ENCODE measurements at places on chromosomes 5 and 9.
A peak's percentile ranks its signal among the peaks of the same experiment; 100 is the strongest.

DNA sequence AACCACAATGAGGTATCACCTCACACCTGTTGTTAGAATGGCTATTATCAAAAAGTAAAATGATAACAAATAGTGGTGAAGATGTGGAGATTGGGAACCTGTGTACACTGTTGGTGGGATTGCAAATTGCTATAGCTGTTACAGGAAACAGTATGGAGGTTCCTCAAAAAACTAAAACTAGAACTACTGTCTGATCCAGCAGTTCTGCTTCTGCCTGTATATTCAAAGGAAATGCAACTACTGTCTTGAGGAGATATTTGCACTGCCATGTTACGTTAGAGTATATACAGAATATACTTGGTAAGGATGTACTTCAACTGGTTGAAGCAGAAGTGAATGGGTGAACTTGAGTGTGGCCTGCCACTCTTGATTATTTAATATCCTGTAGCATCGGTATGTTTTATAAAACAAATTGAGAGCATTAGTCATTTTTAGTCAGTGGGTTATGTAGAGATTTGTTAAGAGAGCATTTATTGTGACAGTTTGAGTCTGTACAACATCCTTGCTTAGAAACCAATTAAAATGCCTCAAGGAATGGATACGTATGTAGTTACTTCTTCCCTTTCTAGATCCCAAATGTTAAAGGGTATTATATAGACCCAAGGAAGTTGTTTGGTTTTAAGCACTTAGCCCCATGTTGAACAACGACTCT is 37.5 kb downstream of the ZCCHC7 start:
- no peak for DNase-seq

DNA sequence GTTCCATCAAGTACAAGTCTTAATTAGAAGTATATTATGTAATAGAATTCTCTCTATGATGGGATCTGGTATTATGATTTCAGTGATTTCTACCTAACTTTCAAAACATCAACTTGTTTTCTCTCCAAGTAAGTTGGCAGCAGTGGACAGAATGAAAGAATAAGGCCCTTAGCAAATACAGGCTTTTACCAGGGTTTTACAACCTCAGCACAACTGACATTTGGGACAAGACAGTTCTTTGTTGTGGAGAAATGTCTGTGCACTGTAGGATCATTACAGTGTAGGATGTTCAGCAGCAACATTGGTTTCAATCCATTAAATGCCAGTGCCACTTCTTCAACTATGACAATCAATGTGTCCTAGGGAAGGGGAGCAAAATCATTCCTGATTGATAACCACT is 48.8 kb downstream of the MLANA start:
- no peak for DNase-seq

DNA sequence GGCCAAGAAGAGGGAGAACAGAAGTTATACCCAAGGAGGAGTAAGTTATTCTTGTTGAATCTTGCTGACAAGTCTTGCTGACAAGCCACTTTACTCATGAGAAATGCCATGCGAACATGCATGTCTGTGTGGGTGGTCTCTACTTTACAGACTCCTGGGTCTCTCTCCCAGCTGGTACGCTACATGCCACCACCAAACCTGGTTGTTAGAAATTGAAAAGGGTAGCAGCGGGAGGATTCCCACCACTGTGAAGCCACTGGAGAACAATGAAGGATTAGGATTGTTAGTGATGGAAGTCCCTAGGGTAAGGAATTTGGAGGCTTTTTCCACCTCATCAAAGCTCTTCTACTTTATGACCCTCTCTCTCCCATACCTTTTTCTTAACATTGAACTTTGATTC is 53.6 kb upstream of the GABRB2 start:
- DNase-seq: no peak

GRCh38 chr5:35881758-35882157 is 25.1 kb downstream of the IL7R start:
- no peak for DNase-seq

- DNase-seq: peak; percentile 32
Measured at GRCh38 chr5:115626445-115626823, 598 bp upstream of the TMED7 start.

DNA sequence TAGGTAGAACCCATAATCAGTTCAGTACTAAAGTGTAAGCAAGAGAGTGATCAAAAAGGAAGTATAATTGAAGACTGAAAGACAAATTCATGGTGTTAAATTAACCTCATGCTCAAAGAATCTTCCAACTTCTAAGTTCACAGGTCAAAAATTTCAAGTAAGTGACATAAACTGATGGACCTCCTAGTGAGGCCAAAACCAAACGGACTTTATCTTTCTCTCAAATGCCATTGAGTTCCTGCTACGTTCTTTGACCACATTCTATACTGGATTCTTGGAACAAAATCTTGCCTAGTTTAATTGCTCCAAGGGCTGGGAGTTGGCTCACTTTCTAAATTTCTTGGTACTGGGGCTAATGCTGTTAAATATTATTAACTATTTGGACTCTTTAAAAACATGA is 794.9 kb downstream of the TLE4 start:
- no peak for DNase-seq

GRCh38 chr9:99222416-99223270 is 561 bp downstream of the SEC61B start:
- no peak for DNase-seq

- peak; percentile 44 for DNase-seq
Measured at GRCh38 chr5:106380736-106381135, 1290.0 kb downstream of the EFNA5 start.

GRCh38 chr5:74894351-74894750 is 28.2 kb upstream of the FAM169A start:
- DNase-seq: no peak

- no peak for DNase-seq
Measured at GRCh38 chr5:135825373-135826220, 8.9 kb upstream of the SLC25A48 start.

GRCh38 chr5:35794684-35795375 is 61.9 kb upstream of the IL7R start:
- no peak for DNase-seq

DNA sequence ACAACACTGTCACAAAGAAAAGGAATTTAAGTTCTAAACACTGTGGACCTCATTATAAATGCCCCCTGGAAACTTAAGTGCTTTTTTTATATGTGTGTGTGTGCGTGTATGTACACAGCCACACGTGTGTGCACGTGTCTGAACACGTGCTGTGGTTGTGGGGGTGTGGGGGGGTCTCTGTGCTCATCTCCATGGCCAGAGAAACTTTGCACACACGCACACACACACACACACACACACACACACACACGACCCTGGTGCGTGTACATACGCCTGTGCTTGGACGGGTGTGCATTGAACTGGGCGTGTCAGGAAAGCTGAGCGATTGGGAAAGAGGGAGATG is 27.9 kb downstream of the AMBP start:
- no peak for DNase-seq

DNA sequence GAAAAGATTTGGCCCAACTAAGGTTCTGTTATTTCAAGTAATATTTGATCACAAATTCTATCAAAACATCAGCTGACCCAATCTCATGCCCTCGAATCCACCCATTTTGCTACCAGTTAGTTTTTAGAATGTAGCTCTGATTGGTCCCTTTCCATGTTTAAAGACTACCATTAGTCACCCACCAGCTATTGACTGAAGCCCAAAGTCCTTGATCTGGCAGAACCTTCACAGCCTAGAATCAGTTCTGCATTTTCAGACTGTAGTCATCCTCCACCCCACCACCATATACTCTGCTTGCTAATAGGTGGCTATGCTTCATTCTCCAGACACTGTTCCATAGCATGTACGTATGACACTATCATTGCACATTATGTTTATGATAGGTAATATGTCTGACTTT is 182.2 kb upstream of the TARS1 start:
- DNase-seq: no peak

- peak; percentile 85 for DNase-seq
Measured at GRCh38 chr5:132444841-132445639, 45.5 kb downstream of the IRF1 start.

- peak; percentile 42 for DNase-seq
Measured at GRCh38 chr9:131020388-131020787, 11.4 kb downstream of the LAMC3 start.

DNA sequence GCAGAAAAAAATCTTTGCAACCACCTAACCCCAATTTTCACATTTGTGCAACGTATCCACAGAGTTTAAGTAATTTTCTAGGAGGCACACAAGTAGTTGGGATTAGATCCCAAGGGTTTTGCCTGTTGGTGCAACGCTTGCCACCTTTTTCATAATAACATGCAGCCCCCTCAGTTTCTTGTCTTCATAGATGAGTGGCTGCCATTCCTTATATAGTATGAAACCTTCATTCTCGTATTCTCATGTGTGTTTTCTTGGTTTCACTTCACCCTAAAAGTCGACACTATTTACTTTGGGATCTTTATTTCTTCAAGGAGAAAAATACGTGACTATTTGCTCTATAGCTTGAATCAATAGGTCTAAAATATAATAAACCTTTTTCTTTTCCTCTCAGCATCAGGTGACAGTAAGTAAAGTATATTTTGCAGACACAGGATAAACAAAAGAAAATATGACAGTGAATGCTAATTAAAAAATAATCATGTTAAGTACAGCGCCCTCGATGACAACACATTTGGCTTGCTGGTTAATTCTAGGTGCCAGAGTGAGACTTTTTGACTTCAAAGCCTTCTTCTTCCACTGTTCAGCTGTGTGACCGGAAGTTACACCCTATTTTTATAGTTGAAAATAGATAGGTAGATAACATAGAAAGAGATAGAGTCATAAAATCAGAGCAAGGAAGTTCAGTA is 342.8 kb upstream of the CCNG1 start:
- DNase-seq: no peak

DNA sequence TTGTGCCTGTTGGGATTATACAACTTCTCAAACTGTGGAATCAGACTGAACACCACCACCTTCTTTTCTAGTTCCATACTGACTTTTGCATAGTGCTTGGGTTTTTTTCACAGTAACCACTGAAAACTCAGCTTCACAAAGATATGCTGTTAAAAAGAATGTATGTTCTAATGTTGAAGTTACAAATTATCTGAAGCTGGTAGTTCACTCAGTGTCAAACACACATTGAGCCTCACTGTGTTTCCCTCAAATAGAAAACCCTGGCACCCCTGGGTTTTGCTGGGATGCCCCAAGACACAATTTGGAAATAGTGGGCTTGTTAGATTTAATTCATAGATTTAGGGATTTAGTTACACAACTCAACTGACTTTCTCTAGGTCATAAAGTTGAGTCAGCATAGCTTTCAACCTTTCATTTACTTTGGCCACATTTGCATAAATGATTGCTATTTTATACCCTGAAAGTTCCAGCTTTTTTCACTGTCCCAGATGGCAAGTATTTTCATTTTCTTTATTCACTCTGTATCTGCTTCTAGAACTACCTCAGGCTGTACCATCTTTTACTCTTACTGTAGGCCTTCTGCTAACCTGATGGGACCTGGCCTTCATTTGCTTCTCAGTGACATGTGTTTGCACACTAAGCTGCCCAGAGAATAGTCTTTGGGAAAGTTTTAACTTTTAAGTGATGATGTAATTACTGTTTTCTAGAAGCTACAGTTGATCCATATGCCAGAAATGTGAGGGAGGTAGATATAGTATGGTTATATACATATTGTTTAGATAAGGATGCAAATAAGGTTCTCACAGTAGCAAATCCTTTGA is 115.1 kb downstream of the CDC42SE2 start:
- no peak for DNase-seq

- DNase-seq: no peak
Measured at GRCh38 chr5:82295144-82295543, 17.0 kb upstream of the RPS23 start.

- DNase-seq: no peak
Measured at GRCh38 chr5:10534561-10535530, 29.0 kb upstream of the ANKRD33B start.

- DNase-seq: no peak
Measured at GRCh38 chr5:125775896-125776295, 647.3 kb upstream of the GRAMD2B start.

GRCh38 chr5:175576591-175576990 is 81.3 kb upstream of the HRH2 start:
- DNase-seq: no peak

DNA sequence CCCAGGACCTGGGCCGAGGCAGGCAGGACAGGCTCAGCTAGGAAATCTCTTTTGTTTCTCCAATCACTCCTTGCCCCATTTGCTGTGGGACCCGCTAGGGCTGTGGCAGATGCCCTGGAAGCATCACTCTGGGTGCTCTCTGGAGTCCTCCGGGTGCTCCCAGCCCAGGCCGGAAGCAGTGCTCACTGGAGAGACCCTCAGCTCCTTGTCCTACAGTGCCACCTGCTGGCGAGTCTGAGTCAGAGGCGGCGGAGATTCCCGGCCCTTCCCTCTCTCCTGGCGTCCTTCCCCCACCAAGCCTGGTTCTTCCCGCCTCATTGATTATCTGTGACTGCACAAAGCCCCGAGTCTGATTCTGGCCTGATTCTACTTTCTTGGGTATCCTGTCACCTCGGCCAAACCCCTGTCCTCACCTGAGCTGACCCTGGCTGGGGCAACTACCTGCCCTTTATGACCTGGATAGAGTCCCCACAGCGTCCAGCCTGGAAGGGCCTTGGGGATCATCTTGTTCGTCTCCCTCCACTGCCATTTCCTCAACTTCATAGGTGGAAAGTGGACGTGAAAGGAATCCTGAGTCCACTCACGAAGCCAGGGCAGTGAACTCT is 7.3 kb upstream of the BARHL1 start:
- peak; percentile 40 for DNase-seq

- no peak for DNase-seq
Measured at GRCh38 chr5:147578228-147579024, 68.6 kb upstream of the DPYSL3 start.

GRCh38 chr5:147949711-147950573 is 43.6 kb upstream of the C5orf46 start:
- peak; percentile 37 for DNase-seq

DNA sequence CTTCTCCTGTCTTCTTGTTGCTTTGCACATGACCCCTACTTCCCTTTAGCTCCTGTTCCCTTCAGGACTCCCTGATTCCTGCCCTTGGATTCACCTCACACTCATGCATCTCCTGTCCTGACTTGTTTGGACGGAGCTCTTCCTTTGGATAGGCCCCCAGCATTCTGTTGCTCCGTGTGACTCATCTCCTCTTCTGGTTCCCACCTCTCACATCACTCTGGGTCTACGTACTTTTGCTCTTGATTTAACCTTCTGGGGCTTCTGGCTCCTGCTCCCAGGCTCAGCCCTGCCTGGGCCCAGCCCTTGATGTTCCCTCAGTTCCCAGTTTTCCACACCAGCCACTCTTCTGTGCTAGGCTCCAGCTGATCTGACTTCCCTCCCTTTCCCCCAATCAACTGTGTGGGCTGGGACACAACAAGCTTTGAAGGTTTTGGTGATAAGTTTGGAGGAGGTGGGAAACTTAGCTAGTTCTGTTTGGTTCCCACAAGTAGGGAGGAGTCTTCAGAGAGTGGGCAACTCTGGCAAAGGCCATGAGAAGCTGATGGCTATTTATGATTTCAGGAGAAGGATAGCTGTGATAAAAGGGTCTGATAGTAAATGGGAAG is 331.5 kb downstream of the ARHGEF28 start:
- DNase-seq: peak; percentile 90

DNA sequence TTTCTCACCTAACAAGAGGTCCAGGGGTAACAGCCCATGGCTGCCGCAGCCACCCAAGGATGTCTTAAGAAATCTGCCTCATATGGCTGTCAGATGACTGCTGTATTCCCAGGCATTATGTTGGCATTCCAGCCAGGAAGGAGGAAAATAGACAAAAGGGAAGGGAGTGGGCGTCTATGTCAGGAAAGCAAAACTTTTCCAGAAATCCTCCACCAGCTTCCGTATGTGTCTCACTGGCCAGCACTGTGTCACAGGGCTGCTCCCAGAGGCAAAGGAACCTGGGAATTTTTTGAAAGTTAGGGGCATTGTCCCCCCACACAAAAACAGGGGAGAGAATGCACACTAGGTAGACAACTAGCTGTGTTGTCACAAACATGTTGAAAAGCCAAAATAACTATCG is 7.3 kb downstream of the BHMT2 start:
- DNase-seq: no peak

GRCh38 chr5:33065131-33065530 is 354.0 kb downstream of the NPR3 start:
- DNase-seq: no peak

Data from foreskin keratinocyte (primary cell).